ENCODE measurements at places on chromosomes 16 and 17.

DNA sequence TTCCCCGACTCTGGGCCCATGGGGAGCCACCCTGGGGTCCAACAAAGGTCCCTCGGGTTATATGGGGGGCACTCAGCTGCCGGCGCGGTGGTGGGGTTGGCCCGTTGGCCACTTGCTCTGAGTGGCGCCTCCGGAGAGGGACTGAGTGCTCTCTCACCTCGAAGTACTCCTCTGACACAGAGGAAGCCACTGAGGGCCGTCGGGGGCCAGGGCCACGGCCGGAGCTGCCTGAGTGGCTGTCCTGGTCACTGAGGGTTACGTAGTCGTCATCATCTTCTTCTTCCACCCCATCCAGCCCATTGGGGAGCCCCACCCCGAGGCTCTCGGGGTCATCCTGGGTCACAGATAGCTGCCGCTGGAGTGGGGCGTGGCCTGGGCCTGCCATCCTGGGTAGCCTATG, 25.7 kb downstream of the SLC5A10 start:
- no peak for DNase-seq

- no peak for DNase-seq
These were observed 414.4 kb downstream of the WWOX start for GRCh38 chr16:78513838-78514237.

DNA sequence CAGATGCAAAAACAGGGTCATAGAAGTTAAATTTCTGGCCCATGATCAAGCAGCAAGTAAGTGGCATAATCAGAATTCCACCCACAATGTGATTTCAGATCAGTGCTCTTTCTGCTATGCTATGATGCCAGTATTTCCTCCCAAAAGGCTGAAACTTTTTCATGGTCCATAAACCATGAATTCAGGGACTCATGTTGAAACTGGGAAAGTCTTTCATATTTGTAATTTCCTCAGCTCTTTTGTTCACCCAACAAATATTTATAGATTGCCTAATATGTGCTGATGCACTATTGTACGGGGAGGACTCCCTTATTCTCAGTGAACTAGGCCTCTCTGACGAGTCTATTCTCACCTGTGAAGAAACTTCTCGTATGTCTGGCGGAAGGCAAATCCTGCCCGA, 156.3 kb downstream of the MYO1D start:
- no peak for DNase-seq

- DNase-seq, result peak; percentile 60
These were observed 6.1 kb downstream of the DRG2 start for GRCh38 chr17:18093616-18094408.

DNA sequence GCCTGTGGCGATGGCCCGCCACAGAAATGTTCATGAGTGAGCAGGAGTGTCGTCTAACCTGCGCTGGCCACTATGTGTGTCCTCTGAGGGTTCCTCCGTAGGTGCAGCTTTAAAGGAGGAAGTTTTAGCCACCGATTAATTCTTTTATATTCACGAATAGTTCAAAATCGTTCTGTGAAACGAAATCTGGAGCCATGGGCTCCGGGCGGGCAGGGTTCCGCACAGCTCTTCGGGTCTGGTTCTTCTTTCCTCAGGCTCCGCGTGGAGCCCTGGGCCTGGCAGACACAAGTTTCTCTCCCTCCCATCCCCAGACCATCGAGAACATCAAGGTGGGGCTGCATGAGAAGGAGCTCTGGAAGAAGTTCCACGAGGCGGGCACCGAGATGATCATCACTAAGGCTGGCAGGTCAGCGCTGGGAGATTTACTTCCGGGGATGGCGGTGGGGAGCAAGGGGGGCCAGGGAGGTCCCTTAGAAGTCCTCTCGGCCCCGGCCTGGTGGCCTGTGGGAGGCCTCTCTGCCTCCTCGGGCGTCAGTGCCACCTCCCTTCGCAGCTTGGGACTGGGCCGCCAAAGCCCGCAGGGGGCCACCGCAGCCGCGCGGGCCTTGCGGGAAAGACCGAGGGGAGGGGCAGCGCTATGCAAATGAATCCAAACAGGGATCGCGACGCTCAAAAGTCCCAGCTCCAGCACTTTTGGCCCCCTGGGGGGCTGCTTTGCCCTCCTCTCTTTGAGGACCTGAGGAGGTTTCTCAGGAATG, 5.2 kb downstream of the TBX4 start:
- DNase-seq, result no peak

DNA sequence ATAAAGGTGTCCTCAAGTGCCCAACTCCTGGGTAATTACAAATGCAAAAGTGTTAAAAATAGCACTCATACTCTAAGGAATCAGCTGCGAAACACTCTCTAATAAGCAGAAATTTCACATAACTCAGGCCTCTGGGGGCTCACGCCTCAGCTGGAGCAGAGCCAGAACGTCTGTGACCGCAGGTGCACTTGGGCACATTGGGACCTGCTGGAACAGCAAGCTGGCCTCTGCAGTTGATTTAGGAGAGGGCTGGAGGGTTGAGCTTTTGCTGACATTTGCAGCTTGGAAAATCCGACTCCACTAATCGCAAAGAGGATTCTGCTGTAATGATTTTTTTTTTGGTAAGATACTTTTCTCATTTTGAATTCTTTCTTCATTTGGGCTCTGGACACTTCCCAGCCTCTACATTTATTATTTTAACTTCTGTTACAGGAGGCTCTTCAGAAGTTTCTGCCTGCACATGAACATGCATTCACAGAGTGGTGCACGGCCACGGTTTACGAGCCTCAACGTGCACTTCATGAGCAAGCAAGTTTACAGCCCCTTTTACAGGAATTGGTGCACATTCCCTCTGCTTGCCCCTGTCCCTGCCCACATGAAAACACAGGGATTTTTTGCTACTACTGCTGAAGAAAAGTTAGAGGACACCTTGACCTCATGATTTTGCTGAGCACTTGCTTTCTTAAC, 4.1 kb upstream of the SNTB2 start:
- no peak for DNase-seq

GRCh38 chr16:85912211-85912974, 13.4 kb downstream of the IRF8 start:
- DNase-seq, result no peak

DNA sequence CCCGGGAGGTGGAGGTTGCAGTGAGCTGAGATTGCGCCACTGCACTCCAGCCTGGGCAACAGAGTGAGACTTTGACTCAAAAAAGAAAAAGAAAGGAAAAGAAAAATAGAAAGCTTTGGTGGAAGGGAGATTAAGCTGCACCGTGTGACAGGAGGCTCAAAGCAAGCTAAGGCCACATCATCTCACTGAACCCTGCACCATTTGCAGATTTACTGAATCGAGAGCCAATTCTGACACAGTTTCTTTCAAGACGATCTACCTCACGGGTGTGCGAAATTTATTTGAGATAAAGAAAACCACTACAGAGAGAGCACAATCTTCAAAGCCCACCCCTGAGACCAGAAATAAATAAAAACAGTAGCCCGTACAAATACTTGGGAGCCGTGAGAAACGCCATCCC, 49.6 kb downstream of the RTN4RL1 start:
- no peak for DNase-seq

GRCh38 chr16:31413381-31413780, 14.8 kb downstream of the COX6A2 start:
- no peak for DNase-seq

GRCh38 chr17:45791935-45792334, 7.8 kb downstream of the CRHR1 start:
- no peak for DNase-seq

DNA sequence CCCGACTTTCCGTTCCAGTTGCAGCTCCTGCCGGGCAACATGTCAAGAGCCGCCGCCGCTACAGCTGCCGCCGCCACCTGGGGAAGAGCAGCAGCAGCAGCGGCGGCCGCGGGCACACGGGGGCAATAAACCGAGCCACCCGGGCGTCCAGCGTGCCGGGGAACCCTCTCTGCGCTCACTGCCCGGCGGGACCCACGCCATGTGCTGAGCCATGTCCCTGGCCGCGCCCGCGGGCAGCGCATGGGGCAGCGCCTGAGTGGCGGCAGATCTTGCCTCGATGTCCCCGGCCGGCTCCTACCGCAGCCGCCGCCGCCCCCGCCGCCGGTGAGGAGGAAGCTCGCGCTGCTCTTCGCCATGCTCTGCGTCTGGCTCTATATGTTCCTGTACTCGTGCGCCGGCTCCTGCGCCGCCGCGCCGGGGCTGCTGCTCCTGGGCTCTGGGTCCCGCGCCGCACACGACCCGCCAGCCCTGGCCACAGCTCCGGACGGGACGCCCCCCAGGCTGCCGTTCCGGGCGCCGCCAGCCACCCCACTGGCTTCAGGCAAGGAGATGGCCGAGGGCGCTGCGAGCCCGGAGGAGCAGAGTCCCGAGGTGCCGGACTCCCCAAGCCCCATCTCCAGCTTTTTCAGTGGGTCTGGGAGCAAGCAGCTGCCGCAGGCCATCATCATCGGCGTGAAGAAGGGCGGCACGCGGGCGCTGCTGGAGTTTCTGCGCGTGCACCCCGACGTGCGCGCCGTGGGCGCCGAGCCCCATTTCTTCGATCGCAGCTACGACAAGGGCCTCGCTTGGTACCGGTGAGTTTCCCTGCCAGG, 604 bp downstream of the HS3ST3B1 start:
- DNase-seq, result peak; percentile 33

GRCh38 chr17:79249929-79250521, 175.4 kb downstream of the ENGASE start:
- DNase-seq, result no peak

- no peak for DNase-seq
These were observed 2.0 kb upstream of the ALDH3A1 start for GRCh38 chr17:19750020-19750572.

DNA sequence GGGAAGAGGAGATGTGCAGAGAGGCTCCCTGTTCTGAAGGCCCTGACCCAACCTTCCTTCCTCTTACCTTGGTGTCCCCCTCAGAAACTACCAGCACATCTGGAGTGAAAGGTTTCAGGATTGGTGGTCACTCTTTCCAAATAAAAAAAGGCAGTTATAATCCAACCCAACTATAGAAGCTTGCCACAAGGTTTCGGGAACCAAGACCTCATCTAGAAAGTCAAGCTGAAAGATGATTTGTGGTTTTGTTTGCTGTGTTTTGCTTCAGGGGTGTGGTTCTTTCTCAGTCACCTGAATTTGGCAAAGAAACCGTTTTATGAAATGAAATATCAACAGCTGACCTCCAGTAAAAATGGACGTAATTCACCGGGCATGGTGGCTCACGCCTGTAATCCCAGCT, 19.3 kb downstream of the SHMT1 start:
- no peak for DNase-seq

GRCh38 chr17:68516732-68517131, 4.5 kb downstream of the PRKAR1A start:
- DNase-seq, result no peak

GRCh38 chr16:53258809-53259208, 175.5 kb upstream of the RBL2 start:
- no peak for DNase-seq

GRCh38 chr16:78096386-78096785, 3.1 kb upstream of the WWOX start:
- DNase-seq, result no peak

- DNase-seq, result no peak
These were observed 1260.0 kb downstream of the CDH8 start for GRCh38 chr16:60776281-60776680.

- no peak for DNase-seq
These were observed 22.9 kb downstream of the ADAM11 start for GRCh38 chr17:44781551-44782325.

DNA sequence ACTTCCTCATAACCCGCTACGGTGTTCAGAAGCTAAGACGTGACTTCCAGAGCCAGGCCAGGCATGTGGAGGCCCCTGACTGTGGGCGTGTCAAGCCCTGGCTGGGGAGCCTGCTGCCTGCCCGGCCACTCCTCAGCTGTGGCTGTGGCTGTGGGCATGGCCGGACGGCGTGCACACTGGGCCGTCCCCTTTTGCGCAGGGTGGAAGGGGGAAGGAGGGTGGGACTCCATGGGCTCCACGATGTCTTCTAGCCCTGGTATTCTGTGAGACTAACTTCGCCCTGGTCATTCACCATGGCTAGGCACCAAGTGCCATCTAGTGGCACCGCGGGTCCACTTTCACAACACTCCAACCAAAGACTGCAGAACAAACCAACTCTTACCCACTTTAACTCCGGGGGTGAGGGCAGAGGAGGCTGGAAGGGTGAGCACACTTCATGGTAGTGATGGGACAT, 67.9 kb downstream of the N4BP1 start:
- peak; percentile 84 for DNase-seq

All from AG20443 (cell line).